Left hindlimb (tissue), 1 donor: ENCODE measurements at places on chromosomes 5 and 9.

DNA sequence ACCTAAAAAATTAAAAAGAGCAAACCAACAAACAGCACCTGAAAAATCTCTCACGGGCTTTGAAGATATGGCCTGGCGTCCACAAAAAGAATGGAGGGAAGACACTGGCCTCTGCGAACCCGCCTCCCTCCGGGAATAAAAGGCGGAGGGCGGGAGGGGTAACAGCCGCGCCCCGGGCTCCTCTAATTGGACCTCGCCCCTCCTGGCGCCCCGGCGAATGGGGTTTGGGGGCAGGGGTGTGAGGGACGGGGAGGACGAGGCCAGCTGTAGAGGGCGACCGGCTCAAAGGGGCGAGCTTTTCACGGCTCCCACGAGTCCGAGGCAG lies 753 bp downstream of the FANCC start:
- peak; percentile 85 for DNase-seq

- no peak for DNase-seq
Observed at GRCh38 chr5:39214912-39215709, 4.3 kb downstream of the FYB1 start.

DNA sequence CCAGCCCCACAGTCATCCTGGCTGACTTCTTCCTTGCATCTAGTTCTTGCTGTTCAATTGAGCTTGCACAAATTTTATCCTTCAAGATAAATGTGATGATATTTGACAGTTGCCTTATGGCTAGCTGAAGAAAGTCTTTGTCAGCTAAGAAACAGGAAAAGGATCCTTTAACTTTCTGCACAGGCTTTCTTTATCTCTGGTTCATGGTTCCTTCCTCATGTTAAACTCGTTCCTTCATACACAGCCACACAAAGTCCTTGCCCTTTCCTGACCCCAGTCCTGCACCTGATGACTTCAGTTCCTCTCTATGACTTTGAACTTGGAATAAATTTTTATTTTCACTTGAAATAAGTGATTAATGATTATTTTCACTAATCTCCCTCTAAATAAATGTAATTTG lies 132.5 kb upstream of the PRSS3 start:
- no peak for DNase-seq

- no peak for DNase-seq
Observed at GRCh38 chr5:6601816-6602215, 31.0 kb downstream of the NSUN2 start.

GRCh38 chr5:14112998-14113652 lies 30.0 kb upstream of the TRIO start:
- no peak for DNase-seq

DNA sequence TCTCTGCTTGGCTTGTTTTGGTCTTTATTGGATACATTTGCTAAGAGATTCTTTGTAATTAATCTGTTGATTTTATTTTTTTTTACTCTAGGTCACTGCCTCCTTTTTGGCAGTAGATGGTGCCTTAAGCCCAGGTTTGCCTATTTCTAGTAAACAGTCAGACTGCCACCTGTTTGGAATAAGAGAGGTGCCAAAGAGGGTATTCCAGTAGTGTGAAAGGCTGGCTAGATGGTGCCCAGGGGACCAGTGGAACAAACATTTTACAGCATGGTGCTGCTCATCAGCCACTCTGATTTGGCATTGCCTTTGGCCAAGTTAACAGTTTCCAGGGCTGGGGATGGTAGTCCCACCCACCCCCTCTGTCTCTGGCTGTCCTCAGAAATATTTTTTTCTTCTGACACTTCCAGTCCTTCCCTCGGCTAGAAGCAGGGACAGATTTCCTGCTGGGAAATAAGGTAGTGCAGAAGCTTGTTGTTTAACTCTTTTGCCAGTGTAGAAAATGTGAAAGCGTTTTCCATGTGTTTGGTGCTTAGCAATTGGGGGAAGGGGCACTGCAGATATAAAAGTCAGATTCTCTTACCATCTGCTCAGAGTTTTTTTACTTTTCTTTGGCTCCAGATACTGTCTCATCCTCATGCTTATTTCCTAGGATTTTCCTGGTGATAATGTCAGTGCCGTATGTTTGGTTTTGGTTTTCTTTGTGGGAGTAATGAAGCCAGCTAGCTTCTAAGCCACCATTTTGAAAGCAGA lies 36.6 kb upstream of the FBXL7 start:
- no peak for DNase-seq

DNA sequence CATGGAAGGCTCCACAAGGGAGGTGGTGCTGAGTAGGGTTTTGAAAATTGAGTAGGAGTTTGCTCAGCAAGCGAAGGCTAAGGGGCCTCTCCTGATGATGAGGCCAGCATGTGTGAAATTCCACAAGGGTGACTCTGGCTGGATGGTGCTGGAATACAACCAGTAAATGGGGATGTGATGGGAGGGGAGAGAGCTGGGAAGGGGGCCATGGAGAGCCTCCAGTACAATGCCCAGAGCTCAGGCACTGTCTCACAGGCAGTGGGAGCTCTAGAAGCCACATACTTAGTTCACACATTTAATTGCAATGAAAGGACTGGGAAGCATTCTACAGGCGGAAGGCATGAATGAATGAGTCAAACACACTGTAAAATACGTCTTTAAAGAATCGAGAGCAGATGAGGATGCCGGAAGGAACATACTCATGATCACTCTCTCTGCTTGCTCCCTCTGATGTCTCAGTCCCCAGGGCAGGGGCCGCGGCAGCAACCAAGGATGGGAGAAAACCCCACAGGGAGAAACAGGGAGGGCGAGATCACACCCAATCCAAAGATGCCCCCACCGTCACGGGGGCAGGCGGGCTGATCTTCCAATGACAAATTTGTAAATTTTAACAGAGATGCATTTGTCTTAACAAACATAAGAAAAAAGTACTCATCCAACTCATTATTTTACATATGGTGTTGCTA lies 261.0 kb downstream of the NSG2 start:
- DNase-seq, result no peak

DNA sequence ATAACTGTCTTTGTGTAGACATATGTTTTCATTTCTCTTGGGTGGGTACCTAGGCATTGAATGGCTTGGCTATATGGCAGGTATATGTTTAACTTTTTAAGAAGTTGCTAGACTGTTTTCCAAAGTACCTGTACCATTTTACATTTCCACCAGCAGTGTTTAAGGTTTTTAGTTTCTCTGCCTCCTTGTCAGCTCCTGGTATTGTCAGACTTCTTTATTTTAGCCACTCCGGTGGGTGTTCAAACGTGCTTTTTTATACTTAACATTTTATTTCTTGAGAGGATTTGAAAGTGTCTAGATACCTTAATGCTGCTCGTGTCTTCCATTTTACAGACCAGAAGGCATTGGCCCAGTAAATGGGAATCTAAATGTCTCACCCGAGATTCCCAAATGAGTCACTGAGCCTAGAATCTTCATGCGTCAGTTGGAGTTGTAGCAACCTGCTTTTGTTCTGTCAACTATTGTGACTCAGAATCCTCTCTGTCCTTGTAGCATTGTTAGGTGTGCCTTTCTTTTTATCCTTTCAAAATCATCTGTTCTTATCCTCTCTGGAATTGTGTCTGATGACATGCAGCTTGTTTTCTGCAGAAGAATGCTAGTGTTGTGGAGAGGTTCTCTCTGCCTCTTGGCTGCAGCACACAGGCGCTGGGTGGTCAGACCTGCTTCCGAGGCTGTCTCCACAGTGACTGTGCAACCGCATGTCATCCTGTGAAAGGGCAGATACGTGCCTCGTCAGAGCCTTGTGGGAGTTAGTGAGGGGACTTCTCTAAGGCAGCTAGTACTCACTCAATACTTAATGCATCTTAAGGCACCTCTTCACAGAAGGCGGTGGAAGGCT lies 291.8 kb downstream of the AOPEP start:
- peak; percentile 53 for DNase-seq

DNA sequence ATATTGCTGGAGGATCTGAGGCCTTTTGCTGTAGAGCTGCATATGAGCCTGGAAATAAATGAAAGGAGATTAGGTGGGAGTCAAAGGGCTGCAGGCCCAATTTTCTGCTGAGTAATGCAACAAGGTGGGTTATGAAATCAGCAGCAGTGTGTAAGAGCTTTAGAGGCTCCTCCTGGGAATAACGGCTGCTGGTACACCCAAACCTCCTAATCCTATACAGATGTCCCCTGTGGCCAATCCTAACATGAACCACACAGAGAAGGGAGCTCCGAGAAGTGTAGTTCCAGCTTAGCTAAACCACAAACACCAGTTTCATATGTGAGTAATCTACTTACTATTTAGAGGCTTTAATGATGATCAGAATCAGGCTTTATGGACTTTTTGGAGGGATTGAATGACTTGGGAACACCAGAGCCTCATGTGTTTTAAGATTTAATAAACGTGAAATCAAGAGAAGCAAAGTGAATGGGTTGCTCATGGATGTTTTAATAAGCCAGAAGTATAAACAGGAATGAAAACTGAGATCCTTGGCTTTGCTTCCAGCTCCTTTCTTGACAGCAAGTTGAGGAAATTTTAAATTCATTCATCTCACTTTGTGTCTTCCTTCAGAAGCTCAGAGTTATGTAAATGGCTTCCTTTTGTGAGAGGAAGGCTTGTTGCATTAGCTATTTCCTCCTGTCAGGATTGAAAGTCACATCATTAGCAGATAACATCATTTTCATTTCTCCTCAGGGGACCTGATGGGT lies 437.5 kb downstream of the TMEM232 start:
- DNase-seq, result no peak

DNA sequence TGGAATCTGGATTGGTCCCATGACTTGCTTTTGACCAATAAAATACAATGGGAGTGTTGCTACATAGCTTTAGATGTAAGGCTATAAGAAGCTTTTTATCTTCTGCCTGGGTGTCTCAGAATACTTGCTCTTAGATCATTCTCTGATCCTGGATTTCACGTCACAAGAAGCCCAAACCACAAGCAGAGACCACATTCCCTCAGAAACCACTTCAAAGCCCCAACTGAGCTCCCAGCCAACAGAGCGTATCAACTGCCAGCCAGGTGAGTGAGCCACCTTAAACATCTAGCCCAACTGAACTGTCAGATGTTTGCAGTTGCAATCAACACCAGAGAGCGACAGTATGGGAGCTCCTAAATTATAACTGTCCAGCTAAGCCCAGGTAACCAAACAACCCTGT lies 687.1 kb downstream of the TLE1 start:
- no peak for DNase-seq

- no peak for DNase-seq
Observed at GRCh38 chr5:173278172-173278571, 43.2 kb upstream of the NKX2-5 start.

DNA sequence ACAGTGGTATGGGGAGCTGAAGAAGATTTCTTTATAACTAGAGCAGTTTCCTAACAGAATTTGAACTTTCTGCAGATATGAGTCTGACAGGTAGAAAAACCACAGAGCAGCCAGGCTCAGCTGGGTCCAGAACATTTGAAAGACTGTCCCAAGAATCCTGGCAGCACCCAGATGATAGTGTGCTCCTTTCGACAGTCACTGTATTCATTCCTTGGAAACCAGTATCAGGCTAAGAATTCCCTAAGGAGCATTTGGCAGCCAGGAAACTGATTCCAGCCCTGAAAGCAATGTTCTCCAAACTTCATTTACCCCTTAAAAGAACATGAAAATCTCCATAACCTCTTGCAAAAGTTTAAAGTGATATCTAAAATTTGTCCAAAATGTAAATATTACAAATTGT lies 123.0 kb upstream of the MTAP start:
- DNase-seq, result no peak

DNA sequence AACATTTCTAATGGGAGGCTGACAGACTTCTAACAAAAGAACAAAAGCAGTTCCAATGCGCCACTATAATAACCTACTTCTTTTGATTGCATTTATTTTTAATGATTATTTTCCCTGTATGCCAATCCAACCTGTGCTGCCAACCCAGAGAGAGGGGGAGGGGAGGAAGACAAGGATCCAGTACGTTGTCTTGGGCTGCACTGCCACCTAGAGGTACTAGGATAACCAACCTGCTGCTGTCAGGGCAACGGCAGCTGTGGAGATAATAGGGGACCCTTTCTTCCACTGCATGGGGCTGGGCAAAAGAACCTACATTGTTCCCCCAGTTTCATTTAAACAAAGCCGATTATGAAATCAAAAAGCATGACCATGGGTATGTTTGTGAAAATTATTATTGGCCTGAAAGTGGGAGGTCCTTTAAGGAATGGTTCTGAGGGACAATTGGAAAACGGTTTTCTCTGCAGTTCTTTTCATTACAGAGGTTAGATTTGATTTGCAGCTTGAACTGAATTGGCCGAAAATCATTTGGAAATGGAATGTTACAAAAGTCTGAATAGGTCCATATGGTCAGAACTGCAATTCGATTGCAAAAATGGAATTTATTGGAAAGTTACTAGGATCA lies 101.3 kb downstream of the RASEF start:
- peak; percentile 80 for DNase-seq

DNA sequence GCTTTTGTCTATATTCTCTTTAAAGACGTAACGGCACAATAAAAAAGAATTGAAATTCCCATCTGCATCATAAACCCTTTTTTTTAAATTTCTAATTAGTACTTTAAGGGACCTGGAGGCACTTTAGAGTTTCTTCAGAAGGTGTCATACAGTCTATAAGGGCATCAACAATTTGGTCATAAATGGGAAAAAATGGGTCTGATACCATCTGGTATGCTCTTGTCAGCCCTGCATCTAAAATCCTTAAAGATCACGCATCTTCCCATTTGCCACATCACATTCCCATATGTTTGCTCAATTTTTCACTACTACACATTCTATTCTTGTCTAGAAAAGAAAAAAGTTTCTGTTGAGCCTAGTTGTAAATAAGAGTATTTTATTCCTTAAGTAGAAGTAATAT lies 53.8 kb downstream of the COX7C start:
- no peak for DNase-seq

DNA sequence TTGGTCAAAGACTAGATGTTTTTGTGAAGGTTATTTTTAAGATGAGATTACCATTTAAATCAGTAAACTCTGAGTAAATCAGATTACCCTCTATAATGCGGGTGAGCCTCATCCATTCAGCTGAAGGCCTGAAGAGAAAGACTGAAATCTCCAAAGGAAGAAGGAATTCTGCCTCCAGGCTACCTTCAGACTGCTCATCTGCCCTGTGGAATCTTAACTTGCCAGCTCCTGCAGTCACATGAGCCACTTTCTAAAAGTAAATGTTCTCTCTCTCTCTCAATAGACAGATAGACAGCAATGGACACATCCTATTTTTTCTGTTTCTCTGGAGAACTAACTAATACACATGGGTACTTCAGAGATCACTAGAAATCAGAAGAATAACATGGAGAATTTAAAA lies 182.8 kb downstream of the CFAP90 start:
- no peak for DNase-seq

GRCh38 chr9:135692410-135692809 lies 6.9 kb downstream of the SOHLH1 start:
- DNase-seq, result no peak

GRCh38 chr9:83219154-83219923 lies 156.4 kb upstream of the RASEF start:
- DNase-seq, result peak; percentile 88

- DNase-seq, result no peak
Observed at GRCh38 chr5:6734781-6735180, 21.5 kb downstream of the TENT4A start.

- DNase-seq, result no peak
Observed at GRCh38 chr9:87880683-87881082, 2.0 kb upstream of the SPATA31E1 start.

GRCh38 chr5:113140837-113141671 lies 164.5 kb downstream of the DCP2 start:
- DNase-seq, result no peak

GRCh38 chr9:130433168-130433946 lies 11.4 kb upstream of the ASS1 start:
- peak; percentile 53 for DNase-seq
